Endodermal cell (in vitro differentiated cells): ENCODE measurements at places on chromosomes 5 and 9. TPM values are rescaled to one million over a fixed set of nuclear protein-coding genes. Genes with fewer than 3 reads are reported as not detected.

- DNase-seq, result no peak
Observed at GRCh38 chr9:98171176-98171925, 21.1 kb downstream of the CORO2A start.

GRCh38 chr5:108028412-108028811, 353.5 kb downstream of the FBXL17 start:
- no peak for DNase-seq

GRCh38 chr9:68817079-68817875, 112.2 kb downstream of the PIP5K1B start:
- no peak for DNase-seq

PRUNE2 gene
- 4.3 and 6.8 TPM in 2 replicates for total RNA-seq

STKLD1 gene
- total RNA-seq, result 0.68 to 2.0 TPM in 2 of 3 replicates, not detected in the other

TMEM174 gene
- not detected in 2 replicates for total RNA-seq
